ENCODE measurements at places on chromosomes 16 and 17. TPM values are rescaled to one million over a fixed set of nuclear protein-coding genes. Genes with fewer than 3 reads are reported as not detected.

- DNase-seq, result no peak
Measured at GRCh38 chr17:7852919-7853690, 1.8 kb upstream of the TMEM88 start.

The MYL4 gene
- total RNA-seq, result 2,925 TPM

DNA sequence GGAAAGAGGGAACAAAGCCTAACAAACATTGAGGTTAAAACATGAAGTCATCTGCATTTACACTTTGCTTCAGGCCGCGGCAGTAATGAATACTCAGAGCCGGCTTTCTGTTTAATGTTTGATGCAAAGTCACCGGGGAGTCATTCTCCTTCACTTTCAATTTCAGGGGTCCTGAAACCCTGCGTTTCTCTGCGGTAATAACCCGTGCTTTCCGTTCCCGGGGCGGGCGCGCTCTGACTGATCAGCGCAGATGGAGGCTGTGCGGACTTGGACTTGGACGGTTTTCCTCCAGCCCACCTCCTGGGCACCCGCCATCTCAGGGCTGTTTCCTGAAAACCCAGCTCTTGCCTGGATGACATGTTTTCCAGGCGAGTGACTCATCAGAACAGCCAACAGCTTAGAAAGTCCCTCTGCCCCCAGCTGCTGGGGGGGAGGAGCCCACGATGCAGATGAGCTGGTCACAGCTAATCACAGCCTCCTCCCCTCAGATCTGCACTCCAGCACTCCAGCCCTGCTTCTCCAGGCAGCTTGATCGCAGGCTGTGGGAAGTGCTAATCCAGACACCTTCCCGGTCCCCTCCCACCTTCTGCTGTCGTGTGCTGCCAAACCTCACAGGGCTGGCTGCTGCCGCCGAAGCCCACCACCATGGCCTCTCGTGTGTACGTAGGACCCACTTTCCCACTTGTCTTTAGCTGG is 158.6 kb upstream of the CHMP6 start:
- DNase-seq, result peak; percentile 91

The SLC6A2 gene
- total RNA-seq, result 3.4 TPM

- DNase-seq, result no peak
Measured at GRCh38 chr17:57420734-57421717, 164.7 kb downstream of the MSI2 start.

GRCh38 chr16:72818236-72818845 is 229.6 kb downstream of the ZFHX3 start:
- DNase-seq, result no peak

The PPP1R27 gene
- not detected for total RNA-seq

GRCh38 chr17:32756696-32757095 is 120.2 kb downstream of the MYO1D start:
- DNase-seq, result peak; percentile 2

The SPNS2 gene
- total RNA-seq, result 1.0 TPM

- no peak for DNase-seq
Measured at GRCh38 chr17:56392321-56392720, 201.2 kb upstream of the NOG start.

GRCh38 chr17:37527249-37527851 is 37.7 kb downstream of the DUSP14 start:
- peak; percentile 62 for DNase-seq

GRCh38 chr16:14110728-14111251 is 39.7 kb downstream of the MRTFB start:
- no peak for DNase-seq

GRCh38 chr16:85628645-85629044 is 15.5 kb downstream of the GSE1 start:
- DNase-seq, result no peak

- DNase-seq, result peak; percentile 35
Measured at GRCh38 chr16:67563708-67564468, 1.6 kb downstream of the CTCF start.

DNA sequence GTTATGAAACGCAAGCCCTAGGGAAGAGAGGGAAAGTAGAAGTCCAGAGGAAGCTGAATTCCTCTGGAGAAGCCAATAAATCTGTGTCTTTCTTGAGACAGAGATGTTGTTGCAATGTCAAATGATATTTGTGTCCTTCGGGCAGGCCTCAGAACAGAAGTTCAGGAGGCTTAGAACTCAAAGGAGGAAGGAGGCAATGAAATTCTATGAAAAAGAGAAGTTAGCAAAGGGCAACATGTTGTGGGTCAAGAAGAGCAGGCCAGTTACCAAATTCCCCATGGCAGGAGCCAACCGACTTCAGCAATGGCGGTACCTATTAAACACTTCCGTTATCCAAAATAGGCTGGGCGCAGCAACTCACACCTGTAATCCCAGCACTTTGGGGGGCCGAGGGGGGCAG is 109.0 kb upstream of the DHX40 start:
- DNase-seq, result no peak

GRCh38 chr17:8577868-8578267 is 52.7 kb downstream of the MYH10 start:
- DNase-seq, result no peak

GRCh38 chr16:88393571-88393970 is 10.8 kb downstream of the ZNF469 start:
- DNase-seq, result no peak

The SEPTIN1 gene
- total RNA-seq, result 0.92 TPM

The RAB37 gene
- 3.4 TPM for total RNA-seq

The OSGIN1 gene
- total RNA-seq, result 0.60 TPM

DNA sequence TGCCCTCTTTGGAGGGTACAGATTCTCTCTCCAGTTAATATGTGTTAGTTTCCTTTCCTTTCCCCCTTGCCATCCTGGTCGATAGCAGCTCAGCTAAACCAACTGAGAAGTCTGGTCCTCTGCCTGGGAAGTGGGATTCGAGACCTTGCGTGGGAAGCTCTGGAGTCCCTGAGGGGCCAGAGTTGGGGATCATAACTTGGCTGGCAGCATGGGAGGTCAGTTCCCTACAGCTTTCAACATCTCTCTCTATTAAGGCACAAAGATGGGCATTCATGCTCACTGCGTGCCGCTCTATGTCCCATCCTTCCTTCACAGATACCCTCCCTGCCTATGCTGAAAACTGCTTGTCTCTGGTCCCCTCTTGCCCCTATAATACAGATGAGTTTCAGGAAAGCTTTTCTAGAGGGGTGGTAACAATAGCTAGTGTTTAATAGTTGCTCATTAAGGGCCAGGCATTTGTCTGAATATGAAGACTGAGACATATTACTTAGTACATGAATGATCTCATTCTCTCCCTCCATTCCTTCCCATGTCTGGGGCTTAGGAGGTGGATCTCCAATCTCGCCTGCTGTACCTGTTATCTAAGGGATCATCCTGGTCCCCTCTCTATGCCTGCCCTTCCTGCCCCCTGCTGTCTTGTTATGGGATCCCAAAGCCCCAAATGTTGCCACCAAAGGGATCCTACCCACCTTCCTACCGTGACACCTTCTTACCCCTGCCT is 10.8 kb downstream of the THRA start:
- DNase-seq, result no peak

The NEUROD2 gene
- not detected for total RNA-seq

GRCh38 chr16:2983706-2984136 is 3.5 kb upstream of the PKMYT1 start:
- DNase-seq, result peak; percentile 82

- peak; percentile 61 for DNase-seq
Measured at GRCh38 chr17:1109606-1110540, 69.9 kb downstream of the ABR start.

DNA sequence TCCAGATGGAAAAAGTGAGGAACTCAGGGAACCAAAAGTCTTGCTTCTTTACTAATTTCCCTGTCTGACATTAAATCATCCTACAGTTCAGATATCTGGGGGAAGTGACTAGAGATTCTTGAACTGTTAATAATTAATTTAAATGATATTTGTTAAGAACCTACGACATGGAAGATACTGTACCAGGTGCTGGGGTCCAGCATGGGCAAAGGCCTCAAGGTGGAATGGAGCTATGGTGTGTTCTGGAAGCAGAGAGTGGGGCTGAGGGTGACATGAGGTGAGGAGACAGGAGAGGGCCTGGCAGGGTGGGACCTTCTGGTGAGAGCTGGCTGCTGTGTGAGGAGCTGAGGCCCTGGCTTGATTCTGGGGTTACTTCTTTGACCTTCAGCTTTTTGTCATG is 6.0 kb upstream of the CCL2 start:
- DNase-seq, result no peak

DNA sequence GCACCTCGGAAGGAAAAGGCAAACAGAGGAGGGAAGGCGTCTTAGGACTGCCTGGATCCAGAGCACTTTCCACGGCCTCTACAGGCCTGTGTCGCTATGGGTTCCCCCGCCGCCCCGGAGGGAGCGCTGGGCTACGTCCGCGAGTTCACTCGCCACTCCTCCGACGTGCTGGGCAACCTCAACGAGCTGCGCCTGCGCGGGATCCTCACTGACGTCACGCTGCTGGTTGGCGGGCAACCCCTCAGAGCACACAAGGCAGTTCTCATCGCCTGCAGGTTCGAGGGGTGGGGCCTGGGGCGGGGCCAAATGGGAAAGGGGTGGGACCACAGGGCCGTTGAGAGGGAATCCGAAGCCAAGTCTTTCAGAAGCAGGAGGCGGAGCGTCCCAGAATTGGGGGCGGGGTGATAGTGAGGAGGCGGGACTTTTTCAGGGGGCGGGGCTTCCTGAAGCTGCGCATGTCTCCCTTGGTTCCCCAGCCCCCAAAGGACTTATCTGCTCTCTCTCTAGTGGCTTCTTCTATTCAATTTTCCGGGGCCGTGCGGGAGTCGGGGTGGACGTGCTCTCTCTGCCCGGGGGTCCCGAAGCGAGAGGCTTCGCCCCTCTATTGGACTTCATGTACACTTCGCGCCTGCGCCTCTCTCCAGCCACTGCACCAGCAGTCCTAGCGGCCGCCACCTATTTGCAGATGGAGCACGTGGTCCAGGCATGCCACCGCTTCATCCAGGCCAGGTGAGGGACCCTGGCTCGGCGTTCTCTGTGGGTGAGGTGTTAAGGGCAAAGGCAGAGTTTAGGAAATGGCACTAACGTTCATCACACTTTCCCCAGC is 939 bp downstream of the BCL6B start:
- peak; percentile 61 for DNase-seq

- no peak for DNase-seq
Measured at GRCh38 chr17:1820528-1821252, 9.0 kb downstream of the SMYD4 start.

GRCh38 chr17:75854101-75854748 is 910 bp downstream of the WBP2 start:
- DNase-seq, result peak; percentile 62

DNA sequence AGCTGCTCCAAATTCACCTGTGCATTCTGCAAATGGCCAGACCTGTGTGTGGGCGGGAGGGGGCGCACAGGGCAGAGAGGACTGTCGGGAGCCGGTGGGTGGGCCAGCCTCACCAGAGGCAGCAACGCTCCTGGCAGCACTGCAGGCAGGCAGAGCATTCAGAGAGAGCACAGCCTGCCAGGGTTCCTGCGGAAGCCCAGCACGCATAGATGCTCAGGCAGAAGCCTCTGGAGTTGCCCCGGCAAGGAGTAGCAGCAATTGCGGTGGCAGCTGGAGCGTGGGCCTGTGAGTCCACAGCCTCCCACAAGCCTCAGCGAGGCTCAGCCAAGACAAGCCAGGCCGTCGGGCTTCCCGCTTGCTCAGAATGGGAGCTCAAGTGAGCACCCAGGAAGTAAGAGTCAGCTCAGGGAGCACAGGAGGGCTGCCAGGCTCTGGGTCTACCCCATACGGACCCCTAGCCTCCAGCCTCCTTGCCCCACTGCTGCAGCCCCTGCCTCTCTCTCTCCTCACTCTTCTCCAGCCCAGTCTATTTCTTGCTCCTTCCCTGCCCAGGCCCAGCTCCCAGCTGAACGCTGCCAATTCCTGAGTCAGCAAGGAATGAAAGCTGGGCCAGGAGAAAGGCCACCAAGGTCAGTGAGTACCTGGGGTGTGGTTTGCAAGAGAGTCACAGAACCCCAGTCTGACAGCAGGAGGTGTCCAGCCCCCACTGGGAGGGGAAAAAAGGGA is 9.6 kb downstream of the EMC6 start:
- DNase-seq, result no peak

The ASPHD1 gene
- 3.9 TPM for total RNA-seq

The NT5M gene
- total RNA-seq, result 52.8 TPM

DNA sequence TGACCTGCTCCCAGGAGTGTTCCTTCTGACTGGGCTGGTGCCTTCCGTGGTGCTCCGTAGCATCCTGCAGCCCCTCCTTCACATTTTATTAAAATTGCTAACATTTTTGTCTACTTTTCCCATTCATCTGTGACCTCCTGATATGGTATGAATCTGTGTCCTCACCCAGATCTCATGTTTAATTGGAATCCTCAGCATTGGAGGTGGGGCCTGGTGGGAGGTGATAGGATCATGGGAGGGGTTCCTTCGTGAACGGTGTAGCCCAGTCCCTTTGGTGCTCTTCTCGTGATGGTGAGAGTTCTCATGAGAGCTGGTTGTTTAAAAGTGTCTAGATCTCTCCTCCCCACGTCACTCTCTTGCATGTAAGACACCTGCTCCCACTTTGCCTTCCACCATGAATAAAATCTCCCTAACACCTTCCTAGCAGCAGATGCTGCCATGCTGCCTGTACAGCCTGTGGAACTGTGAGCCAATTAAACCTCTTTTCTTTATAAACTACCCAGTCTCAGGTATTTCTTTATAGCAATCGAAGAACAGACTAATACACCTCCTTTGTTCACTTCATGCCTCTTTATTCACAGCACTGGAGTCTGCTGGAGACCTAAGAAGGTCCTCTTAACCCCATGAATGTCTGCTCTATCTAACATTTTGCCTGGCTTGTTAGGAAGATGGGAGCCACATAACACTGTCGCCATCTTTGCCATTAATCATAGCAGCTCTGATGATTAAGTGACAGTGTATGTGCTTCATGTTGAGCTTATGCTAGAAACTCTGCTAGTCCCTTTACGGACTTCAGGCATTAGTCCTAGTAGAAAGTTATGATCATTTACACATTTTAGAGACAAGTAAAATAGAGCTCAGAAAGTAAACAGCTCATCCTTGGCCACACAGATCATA is 377.7 kb upstream of the MAF start:
- DNase-seq, result no peak

GRCh38 chr17:47695429-47696376 is 1.7 kb downstream of the TBKBP1 start:
- DNase-seq, result peak; percentile 45

GRCh38 chr17:77326636-77327035 is 185.9 kb downstream of the SEC14L1 start:
- no peak for DNase-seq

GRCh38 chr17:45639297-45639849 is 144.7 kb upstream of the CRHR1 start:
- DNase-seq, result no peak

GRCh38 chr16:27226476-27226875 is 23.1 kb downstream of the KDM8 start:
- DNase-seq, result no peak

DNA sequence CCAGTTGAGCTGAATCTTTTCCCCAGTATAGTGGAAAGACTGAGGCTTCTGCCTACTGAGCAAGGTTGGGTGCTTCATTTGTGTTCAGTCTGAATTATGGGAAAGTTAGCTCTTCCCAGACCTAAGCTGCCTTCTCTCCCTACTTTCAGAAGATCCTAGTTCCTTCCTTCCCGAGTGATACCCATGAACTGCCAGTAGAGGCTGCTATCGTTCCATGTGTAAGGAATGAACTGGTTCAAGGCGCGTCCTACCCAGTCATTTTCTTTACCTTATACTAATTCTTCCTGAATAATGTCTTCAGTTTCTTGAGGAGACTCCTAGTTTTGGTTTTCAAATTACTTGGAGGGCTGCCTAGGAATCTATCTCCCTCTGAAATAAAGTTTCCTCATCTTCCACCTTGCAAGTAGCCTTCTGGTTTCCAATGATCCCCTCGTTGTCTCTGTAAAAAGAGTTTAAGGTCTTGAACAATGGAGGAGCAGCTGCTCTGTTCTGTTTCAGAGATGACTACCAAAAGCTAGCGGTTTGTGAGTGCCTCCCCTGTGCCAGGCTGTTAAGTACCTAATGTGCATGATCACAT is 934 bp upstream of the AOC2 start:
- DNase-seq, result peak; percentile 63

Data from cardiac muscle cell (in vitro differentiated cells and primary cell).